Aorta (tissue), 5 donors: ENCODE measurements at places on chromosomes 5 and 9. TPM values are rescaled to one million over a fixed set of nuclear protein-coding genes. Genes with fewer than 3 reads are reported as not detected.

Gene IFNA13
- not detected for total RNA-seq

Gene PTGES
- total RNA-seq, result 9.1 TPM

Gene SPATA24
- 2.2 TPM for total RNA-seq

Gene ZNF454
- 2.2 TPM for total RNA-seq

DNA sequence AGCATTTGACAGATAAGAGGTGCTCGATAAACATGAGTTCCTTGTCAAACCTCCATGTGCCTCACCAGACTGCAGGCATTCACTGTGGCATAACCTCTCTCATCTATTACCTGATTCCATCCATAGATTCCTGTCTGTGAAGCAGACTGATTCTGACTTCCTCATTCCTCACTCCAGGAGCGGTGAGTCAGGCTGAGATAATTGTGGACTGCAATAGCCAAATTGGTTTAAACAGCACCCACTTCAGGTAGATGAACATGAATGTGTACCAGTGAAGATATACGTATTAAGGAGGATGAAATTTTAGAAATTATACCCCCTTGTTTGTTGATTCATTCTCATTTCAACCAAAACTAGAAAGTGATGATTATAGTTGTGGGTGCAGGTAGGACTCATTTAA, 391.2 kb downstream of the HINT1 start:
- H3K36me3 ChIP-seq, result no peaks in the 10 kb centered on the region
- H3K27me3 ChIP-seq, result no peaks in the 10 kb centered on the region
- no peaks in the 10 kb centered on the region for H3K4me1 ChIP-seq
- no peak for DNase-seq

DNA sequence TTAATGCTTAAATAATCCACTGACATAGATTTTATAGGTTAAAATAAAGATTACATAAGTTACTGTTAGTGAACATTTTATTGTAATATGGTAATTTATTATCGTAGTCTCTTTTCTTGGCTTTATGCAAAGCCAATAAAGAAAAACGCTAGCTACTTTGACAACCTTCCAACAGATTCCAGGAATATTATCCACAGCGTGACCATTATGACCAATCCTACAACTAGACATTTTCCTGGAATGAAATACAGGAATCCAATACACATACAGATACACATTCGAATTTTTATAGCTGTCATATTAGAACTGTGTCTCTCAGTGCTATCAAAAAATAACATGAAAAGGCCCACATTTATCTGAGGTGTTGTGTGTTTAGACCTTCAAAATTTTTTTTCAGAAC, 13.1 kb downstream of the RPS23 start:
- DNase-seq, result no peak
- no peaks in the 10 kb centered on the region for H3K36me3 ChIP-seq

DNA sequence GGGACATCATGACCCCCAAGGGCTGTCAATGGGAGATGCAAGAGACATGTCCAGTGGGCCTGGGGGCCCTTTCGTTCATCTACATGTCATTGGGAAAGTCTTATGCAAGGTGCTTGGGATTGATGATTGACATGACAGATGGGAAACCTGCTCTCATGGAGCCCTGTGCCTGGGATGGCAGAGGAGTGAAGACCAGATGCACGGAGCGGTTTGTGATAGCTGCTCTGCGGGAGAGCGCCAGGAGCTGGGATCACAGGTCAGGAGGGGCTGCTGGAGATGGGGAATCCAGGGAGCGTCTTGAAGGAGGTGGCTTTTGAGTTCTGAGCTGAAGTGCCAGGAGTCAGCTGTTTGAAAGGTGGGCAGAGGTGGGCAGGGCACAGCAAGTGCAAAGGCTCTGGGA, 104.3 kb downstream of the FGF18 start:
- no peaks in the 10 kb centered on the region for H3K27me3 ChIP-seq
- H3K27ac ChIP-seq, result no peak overlapping the region
- DNase-seq, result no peak
- H3K4me3 ChIP-seq, result no peak overlapping the region
- H3K4me1 ChIP-seq, result no peaks in the 10 kb centered on the region
- no peaks in the 10 kb centered on the region for H3K36me3 ChIP-seq

GRCh38 chr9:20326516-20326915, 295.8 kb downstream of the MLLT3 start:
- H3K4me3 ChIP-seq, result no peak overlapping the region
- H3K36me3 ChIP-seq, result no peaks in the 10 kb centered on the region
- no peak for DNase-seq
- no peaks in the 10 kb centered on the region for H3K27me3 ChIP-seq
- H3K4me1 ChIP-seq, result no peaks in the 10 kb centered on the region
- H3K27ac ChIP-seq, result no peak overlapping the region

- H3K4me3 ChIP-seq, result no peak overlapping the region
- no peaks in the 10 kb centered on the region for H3K36me3 ChIP-seq
- no peak overlapping the region for H3K27ac ChIP-seq
- no peaks in the 10 kb centered on the region for H3K27me3 ChIP-seq
- DNase-seq, result no peak
These were observed 6.7 kb upstream of the ALDOB start for GRCh38 chr9:101442318-101442717.
